CD4-positive, alpha-beta T cell treated with Interleukin-17A for 4 hours (primary cell): ENCODE measurements at places on chromosomes 1 and 21.

DNA sequence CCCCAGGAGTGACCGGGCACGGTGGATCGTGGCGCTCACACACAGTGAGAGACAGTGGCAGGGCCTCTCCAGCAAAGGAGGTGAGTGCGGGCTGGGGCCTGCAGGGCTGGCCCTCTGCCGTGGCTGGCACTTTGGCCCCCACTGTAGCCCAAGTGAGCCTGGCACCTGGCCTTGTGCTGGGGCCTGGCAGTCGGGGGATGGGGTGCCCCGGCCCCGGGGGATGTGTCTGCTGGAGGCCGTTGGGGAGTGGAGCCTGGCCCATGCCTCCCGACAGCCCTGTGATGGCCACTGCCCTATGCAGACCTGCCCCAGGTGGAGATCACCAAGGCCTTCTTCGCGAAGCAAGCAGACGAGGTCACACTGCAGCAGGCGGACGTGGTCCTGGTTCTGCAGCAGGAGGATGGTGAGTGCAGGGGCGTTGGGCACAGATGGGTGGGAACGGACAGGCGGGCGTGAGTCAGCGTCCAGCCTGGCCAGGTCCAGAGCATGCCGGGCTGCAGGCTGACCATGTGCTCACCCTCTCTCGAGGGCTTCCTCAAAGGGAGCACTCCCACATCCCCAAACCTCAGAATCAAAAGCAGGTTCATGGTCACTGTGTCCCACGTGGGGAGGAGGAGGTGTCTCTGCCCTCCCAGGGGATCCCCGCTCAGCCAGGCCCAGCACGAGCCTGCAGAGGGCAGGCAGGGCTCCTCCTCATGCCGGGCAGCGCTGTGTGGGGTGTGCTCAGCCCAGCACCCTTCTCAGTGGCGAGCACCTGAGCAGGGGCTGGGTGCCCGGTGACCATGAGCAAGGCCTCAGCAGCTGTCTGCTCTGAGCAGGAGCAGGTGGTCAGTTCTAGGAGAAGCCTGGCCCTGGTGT, 25.3 kb downstream of the ARHGEF16 start:
- no peak for DNase-seq

- no peak for DNase-seq
Measured at GRCh38 chr1:173475564-173476196, 1.5 kb upstream of the PRDX6 start.

- DNase-seq: no peak
Measured at GRCh38 chr1:193066606-193067005, 7.2 kb downstream of the RO60 start.

GRCh38 chr1:97603218-97603617, 317.6 kb downstream of the DPYD start:
- no peak for DNase-seq

DNA sequence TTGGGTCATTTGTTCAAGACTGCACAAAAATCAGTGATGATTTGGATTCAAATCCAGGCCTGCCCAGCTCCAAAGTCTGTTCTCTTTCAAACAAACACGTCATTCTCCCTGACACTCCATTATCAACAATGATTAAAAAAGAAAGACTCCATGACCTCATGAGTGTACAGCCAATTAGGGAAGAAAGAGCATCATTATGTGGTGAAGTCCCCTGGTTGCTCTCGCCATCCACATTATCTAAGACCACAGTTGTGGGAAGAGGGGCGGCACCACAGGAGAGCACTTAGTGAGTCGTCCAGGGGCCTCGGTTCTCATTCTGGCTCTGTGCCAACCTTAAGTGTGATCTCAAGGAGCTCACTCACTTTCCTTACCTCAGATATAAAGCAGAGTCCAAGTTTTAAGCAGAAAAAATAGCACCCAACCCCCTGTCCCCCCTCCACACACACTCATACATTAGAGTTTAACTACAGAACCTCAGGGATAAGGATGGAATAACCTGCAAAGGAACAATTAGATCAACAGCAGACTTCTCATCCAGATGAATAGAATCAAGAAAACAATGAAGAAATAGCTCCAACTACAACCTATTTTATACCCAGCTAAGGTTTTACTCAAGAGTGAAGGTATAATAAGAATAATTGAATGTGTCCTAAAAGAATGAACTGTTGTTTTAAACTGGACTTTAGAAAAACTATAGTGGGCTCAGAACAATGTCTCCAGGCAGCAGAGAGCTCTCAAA, 47.8 kb downstream of the COL6A1 start:
- DNase-seq: no peak

- DNase-seq: no peak
Measured at GRCh38 chr1:162649583-162649982, 17.3 kb downstream of the DDR2 start.

DNA sequence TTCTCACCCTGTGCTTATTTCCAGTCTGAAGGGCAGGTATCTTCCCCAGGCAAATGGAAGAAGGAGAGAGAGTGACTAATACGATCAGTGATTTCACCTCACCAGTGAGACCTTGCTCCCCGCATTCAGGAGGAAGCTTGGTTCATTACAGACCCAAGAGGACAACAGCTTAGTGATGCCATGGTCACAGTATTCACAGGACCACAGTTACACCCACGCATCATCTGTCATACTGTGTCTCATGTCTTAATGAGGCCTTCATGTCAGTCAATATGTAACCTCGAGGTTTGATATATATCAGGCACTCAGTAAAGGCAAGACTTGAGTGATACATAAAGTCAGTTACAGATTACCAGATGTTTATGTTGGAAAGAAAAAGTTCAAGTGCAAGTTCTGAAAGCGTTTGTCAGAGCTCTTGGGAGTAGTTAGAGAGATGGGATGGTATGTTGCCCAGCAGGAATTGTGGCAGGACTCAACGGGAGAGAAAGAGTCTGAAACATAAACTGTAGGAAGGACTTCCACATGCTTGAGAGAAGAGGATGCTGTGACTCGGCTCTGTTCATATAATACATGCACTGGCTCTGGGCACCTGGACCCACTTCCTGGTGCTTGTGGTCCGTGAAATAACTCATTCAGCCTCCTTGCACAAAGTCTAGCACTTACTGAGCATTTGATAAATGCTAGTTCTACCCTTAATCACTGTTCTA, 33.3 kb downstream of the GNPAT start:
- no peak for DNase-seq

DNA sequence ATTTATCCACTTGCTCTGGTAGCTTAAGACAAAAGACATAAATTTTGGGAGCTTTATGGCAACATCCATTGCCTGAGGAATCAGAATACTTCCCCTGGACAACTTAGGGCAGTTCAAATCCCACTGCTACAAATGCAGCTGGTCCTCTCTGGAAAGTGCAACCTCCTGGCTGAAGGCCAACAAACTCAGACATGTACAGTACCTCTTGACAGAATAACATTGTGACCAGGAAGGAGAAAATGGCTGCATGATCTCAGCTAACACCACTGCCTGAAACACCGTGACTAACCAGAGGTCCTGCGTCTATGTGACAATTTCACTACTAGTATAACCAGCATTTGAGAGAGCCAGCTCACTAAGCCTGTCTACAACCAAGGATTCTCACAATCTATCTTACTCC, 218.9 kb downstream of the CRB1 start:
- DNase-seq: no peak

GRCh38 chr21:25656412-25656811, 17.4 kb downstream of the JAM2 start:
- no peak for DNase-seq

GRCh38 chr1:235516862-235517446, 12.7 kb upstream of the B3GALNT2 start:
- DNase-seq: no peak

- no peak for DNase-seq
Measured at GRCh38 chr1:5939271-5940170, 52.7 kb downstream of the NPHP4 start.

- DNase-seq: no peak
Measured at GRCh38 chr1:157194731-157195520, 56.7 kb upstream of the ETV3 start.

DNA sequence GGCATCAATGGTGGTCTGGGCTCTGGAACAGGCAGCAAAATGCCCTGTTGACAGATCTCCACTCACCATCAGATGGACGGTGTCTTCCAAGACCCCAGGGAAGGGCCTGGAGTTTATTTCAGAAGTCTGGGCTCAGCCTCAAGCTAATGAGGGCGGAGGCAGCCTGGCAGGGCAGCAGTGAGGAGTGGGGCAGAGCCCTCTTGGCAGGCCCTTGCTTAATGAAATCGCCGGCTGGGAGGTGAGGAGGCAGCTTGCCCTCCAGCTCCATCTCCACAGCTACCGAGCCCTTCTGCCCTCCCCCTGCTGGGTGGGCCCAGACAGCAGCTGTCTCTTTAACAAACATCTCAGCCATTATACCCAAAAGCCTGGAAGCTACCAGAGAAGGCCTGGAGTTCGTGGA, 22.0 kb upstream of the GRIK3 start:
- no peak for DNase-seq

DNA sequence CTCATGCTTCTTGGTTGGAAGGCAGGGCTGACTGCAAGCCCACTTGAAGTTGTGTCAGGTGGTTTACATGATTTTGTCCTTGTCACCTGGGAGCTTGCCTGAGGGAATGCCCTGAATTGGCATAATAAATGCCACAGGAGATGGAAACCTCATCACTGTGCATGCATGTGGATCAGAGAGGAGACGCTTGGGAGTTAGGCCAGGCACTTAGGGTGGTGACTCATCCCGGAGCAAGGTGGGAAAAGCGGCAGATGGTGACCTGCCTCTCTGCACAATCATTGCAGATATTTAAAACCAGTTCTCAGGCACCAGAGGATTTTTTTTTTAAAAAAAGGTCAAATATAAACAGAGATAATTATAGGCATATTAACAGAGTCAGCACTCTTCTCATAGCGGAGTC, 202.2 kb upstream of the KIAA0040 start:
- no peak for DNase-seq

DNA sequence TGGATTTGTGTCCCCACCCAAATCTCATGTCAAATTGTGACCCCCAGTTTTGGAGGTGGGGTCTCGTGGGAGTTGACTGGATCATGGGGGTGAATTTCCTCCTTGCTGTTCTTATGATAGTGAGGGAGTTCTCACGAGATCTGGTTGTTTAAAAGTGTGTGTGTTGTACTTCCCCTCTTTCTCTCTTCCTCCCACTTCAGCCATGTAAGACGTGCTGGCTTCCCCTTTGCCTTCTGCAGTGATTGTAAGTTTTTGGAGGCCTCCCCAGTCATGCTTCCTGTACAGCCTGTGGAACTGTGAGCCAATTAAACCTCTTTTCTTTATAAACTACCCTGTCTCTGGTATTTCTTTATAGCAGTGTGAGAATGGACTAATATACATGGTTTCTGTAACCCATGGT, 64.6 kb downstream of the RHOU start:
- no peak for DNase-seq

GRCh38 chr1:47235806-47236205, 3.8 kb upstream of the TAL1 start:
- DNase-seq: no peak

DNA sequence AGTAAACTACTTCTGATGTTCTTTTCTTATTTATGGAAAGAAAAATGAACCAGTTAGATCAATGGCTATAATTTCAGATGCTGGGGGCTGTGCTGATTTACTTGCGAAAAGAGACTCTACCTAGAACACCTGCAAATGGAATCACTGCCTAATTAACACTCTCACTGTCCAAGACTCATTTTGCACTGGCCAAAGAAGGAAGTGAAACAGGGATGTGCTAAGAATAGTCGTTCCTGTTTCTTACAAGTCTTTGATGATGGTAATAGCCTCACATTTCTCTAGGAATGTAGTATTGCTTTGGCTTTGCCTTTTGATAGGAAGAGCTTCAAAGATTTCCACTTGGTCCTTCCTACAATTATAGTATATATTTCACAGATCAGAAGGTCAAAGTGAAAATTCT, 12.7 kb upstream of the TSNAX start:
- no peak for DNase-seq
